ENCODE measurements at places on chromosomes 7 and 10.

DNA sequence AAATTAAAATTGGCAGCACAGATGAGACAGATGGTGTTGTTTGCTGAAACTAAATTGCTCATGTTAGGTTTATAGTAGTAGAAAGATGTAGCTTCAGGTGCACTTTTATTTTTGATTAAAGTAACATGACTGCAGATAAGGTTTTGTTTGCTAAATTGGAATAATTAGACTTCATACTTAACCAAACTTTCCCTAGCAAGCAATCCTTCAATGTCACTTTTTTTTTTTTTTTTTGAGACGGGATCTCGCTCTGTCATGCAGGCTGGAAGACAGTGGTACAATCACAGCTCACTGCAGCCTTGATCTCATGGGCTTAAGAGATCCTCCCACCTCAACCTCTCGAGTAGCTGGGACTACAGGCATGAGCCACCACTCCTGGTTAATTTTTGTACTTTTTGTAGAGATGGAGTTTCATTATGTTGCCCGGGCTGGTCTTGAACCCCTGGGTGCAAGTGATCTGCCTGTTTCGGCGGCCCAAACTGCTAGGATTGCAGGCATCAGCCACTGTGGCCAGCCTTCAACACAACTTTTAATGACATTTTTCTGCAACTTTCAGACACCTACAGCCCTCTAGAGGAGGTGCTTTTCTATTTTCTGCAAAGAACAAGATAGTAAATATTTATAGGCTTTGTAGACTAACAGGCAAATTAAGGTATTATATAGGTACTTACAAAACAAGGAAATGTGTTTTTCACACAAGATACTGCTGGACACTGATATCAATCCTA is 84.8 kb upstream of the CCNY start:
- no peak for DNase-seq

DNA sequence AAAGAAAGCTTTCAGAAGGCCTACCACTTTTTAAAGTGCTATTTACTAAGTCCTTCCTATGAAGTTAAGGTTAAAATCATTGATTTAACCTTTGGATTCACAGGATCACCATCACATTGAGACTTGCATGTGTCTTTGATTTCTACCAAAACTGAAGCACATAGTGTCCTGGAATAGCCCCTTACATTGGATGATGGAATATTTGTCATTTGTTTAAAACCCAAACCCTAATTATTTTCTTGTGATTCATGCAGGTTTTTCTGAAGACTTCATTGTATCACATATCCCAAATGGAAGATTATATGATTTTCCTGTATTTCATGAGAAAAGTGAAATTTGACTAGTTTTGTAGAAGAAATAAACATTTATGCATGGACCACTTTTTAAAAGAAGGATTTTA is 3.3 kb downstream of the SEMA3A start:
- no peak for DNase-seq

DNA sequence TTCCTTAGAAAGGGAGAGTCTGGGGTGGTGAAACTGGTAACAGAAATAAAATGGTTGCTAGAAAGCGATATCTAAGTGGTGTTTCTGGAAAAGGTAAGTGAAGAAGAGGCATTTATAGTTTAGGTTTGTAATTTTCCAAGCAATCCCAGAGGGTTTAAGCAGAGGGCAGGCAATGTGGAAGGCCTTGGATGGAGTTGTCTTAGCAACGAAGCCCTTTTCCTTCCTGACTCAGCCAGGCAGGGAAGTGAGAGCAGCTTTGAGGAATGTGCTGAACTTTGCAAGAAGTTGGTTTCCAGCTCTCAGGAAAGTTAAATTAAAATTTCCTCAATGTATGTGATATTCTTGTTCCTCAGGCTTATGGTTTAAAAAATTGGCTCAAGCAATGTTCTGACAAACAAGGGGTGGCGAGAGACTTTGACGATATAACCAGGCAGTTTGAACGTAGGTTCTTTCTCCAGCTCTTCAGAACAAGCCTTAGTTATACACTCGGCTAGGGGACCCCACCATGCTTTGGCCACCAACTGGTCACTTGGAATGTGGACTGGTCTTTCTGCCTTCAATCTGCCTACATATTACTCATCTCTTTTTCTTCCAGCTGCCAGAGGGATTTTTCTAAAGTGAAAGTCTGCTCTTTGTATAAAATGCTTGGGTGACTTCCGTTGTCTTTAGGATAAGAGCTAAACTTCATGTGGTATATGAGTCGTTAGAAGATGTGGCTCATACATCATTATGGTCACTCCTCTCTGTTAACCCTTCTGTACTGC is 66.9 kb upstream of the SLC25A13 start:
- DNase-seq = no peak

DNA sequence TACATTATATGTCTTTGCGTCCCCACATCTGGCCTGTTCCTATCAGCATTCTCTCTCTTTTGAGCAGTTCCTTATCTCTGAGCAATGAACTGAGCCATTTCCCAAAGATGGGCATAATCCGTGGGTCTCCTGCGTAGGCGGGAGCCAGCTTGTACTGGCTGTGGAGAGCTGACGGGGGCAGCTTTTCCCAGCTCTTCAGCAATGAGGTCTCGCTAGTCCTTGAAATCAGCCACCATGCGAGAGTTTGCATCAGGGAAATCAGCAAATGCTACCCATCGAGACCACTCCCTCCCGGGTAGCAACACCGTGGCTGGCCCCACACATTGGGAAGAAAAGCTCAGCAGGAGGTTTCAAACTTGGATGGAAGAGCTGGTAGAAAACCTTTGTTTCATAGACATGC is 51.9 kb upstream of the FAM180A start:
- no peak for DNase-seq

GRCh38 chr7:54560723-54561122 is 18.5 kb downstream of the VSTM2A start:
- DNase-seq = no peak

- DNase-seq = no peak
These were observed 26.0 kb downstream of the AGK start for GRCh38 chr7:141577043-141577839.

DNA sequence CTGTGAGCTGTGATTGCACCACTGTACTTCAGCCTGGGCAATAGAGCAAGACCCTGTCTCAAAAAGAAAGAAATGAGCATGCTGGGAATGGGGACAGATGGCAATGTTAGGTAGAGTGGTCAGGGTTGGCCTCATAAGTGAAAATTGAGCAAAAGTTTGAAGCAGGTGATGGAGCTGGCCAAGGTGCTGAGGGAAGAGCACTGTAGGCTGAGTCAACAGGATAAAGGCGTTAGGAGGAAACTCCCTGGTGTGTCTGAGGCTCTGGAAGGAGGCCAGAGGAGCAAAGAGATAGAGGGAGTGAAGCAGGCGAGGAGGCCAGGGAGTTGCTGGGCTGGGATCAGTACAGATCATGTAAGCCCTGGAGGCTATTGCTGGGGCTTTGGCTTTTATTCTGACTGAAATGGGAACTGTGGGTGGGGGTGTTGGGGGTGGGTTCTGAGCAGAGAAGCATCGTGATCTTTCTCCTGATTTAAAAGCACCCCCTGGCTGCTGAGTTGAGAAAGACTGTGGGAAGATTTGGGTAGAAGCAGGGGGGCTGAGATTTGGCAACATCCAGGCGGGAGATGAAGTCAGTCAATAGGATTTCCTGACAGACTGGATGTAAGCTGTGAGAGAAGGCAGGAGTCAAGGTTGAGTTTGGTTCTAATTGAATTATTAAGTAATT is 52.5 kb upstream of the VKORC1L1 start:
- no peak for DNase-seq
